AG20443 (cell line): ENCODE measurements at places on chromosomes 6 and 20.
A peak's percentile ranks its signal among the peaks of the same experiment; 100 is the strongest.

DNA sequence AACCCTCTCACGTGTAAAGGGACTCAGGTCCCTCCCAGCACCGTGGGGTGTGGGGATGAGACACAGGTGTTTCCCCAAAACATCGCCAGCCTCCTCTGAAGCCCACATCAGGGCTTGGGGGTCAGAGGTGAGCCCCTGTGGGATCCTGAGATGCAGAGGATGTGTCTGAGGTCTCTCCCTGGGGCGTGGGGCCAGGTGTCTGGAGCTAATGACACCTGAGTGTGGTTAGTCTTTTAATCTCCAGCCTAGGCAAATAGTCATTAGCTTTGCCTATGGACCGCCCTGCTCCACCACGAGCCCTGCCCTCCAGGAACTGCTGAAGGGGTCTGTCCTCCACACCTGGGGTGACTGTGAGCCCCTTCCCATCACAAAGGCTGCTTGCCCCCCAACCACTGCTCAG lies 1.7 kb downstream of the SRMS start:
- no peak for DNase-seq

DNA sequence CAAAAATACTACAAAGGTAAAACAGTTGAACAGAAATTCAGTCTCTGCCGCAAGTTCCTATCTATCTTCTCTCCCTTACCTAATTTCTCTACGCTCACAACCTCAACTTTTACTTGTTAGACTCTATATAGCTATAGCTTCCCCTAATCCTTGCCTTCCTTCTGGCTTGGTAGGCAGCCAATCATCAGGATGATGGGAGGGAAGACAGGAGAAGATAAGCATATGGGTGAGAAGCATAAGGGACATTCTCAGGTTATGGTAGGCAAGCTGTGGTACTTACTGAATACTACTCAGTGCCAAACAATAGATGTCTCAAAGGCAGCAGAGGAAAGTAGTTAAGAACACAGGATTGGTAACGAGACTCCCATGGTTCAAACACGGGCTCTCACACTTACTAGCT lies 7.8 kb downstream of the CCNC start:
- no peak for DNase-seq

DNA sequence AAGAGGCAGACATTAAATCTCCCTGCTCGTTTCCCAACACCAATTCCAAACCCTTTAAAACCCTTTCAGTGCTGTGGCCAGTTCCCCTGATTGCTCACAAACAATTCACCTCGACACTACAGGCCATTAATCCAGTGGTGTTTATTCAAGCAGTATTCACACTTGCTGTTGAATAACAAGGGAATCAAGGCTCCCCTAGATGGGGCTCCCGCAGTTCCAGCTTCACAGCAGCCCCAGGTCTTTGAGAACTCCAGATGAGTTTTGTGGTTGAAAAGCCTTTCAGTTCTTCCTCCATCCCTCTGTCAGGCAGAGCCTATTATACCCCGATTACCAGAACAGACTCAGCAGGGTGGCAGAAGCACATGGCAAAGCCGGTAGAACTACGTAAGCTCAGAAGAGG lies 36.2 kb downstream of the JAG1 start:
- no peak for DNase-seq

DNA sequence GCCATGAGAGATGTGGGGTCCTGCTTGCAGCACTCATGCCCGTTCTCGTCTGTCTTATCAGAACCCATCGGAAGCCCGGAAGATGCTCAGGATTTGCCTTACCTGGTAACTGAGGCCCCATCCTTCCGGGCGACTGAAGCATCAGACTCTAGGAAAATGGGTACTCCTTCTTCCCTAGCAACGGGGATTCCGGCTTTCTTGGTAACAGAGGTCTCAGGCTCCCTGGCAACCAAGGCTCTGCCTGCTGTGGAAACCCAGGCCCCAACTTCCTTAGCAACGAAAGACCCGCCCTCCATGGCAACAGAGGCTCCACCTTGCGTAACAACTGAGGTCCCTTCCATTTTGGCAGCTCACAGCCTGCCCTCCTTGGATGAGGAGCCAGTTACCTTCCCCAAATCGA lies 8.3 kb downstream of the PI16 start:
- DNase-seq = peak; percentile 61

DNA sequence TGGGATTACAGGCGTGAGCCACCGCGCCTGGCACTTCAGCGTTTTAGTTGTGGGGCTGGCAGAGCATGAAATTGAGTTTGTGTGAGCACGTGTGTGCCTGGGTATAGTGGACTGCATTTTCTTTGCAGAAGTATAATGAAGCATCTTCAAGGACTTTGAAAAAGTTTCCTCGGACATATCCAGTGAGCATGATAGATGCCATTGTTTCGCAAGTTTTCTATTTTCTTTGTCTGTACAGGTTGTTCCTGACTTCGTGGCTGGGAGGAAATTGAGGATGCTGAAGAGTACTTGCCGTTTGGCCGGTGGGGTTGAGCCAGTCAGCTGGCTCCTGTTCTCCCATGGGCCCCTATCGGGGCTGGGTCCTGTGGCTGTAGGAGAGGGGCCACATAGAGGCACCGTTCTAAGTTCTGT lies 55.9 kb downstream of the RREB1 start:
- no peak for DNase-seq

GRCh38 chr6:56539527-56540105 lies 103.1 kb downstream of the DST start:
- no peak for DNase-seq

DNA sequence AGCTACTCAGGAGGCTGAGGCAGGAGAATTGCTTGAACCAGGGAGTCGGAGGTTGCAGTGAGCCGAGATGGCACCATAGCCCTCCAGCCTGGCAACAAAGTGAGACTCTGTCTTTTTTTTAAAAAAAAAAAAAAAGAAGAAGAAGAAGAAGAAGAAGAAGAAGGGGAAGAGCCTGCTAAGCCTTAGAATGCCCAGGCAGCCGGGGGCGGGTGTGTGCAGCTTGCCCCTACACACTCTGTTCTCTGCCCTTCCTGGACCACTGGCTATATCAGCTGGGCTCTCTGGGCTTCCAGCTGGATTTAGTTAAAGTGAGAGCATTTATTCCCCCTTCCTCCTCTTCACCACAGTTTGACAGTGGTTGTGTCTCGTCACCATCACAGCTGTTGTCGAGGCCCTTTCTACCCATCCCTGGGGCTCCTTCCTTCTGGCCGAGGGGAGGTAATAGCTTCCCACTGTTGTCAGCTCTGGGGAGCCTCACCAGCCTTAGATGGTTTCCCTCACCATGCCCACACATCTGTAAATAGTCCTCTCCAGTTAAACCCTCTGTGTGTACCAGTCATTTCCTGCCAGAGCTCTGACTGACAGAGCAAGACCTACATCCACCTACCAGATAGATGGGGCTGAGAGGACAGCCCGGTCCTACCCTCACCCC lies 77.6 kb downstream of the TRERF1 start:
- DNase-seq = no peak

- DNase-seq = no peak
Observed at GRCh38 chr6:232982-233640, 59.2 kb upstream of the DUSP22 start.

DNA sequence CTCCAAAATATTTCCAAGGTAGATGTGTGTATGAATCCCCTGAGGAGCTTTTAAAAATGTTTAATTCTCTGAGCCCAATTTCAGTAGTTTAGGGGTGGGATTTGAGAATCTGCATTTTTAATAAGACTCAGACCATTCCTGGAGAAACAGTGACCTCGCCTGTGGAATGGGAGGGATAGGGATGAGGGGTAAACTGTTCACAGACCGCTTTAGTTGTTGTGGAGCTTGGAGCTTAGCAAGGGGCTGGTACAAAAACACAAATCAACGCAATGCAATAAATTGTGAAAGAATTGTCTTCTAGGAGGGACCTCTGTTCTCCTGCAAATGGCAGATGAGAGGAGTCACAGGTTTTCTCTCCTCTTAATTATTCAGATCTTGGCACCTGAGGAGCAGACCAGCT lies 239.3 kb upstream of the SULF2 start:
- DNase-seq = no peak

DNA sequence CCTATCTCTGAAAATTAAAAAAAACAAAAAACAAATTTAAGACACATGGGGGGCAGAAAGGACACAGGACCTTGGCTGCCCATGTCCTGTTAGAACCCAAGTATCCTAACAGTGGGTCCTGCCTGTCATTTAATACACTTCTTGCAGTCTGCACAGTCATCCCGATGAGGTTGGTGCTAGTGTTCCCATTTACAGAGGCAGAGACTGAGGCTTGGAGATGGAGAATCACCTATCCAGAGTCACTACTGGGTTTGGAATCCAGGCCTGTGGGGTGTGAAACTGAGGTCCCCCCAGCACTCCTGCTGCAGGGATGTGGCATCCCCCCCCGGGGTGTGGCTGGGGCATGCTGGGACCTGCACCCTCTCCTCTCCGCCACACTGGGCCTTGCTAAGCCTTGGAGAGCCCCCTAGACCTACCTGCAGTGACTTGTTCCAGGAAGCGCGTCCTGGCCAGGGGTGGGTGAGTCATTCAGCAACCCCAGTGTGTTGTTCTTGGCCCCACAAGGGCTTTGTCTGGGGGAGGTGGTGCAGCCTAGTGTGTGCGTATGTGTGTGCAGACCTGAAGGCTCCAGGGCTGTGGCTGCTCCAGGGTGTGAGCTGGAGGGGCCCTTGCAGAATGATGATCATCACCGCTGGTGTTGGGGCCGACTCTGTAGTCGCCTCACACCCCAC lies 49.7 kb downstream of the BCAS4 start:
- peak; percentile 42 for DNase-seq

DNA sequence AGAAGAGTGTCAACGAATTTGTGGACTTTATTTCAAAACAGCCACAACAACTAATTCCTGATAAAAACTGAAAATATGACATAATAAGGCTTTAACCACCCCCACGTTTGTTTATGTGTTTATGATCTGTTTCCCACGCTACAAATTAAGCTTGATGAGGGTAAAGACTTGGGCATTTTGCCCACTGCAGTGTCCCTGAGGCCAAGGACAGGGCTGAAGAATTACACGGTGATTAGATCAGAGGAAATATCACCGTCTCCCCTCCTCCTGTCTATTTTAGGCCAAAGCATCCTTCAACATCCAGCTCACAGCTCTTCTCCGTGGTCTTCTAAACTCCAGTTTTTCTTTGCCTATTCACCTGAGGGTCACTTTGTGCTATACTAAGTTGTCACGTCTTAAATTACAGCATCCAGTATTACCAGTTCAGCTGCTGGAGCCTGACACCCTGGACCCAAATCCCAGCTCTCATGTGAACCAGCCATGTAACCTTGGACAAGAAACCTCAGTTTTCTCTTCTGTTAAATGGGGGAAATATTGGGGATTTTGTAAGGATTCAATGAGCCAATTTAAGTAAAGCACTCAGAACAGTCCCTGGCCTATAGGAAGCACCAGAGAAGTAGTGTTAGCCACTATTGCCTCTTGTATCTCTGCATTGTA lies 15.2 kb upstream of the ARFGEF2 start:
- no peak for DNase-seq

DNA sequence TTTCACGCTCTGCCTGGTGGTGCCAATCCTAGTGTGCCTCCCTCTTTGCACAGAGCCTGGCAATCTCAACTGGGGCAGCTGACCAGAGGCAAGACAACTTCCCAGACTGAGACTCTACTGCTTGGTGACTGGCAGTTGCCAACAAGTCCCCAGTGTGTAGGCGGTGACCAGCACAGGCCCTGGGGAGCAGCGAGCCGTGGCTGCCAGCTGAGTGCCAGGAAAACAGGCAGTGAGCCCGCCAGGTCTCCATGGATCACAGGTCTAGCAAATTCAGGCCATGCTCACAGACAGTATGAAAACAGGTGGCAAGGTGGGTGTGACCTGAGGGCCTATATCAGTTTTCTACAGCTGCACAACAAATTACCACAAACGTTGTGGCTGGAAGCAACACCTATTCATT lies 289.9 kb downstream of the KIF16B start:
- DNase-seq = no peak

GRCh38 chr6:144049386-144049785 lies 41.3 kb upstream of the PLAGL1 start:
- no peak for DNase-seq

- no peak for DNase-seq
Observed at GRCh38 chr6:17484201-17484849, 90.9 kb downstream of the CAP2 start.

DNA sequence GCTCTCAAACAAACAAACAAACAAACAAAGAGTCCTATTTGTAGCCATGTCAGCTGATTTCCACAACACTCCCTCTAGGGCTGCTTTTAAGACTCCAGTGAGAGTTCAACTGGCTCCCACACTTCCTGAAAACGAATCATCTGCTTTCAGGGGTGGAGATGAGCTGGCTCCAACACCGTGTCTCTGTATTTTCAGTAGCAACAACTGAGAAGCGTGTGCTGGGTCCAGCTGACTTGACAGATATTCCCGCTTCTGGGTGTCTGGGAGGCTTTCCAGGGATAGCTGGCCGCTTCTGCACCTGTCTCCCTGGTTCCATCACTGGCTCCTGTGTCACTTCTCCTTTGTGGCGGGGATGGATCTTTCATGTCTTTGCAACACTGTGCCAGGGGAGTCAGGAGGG lies 272.5 kb upstream of the SOX4 start:
- no peak for DNase-seq
